Activated CD8-positive, alpha-beta memory T cell treated with anti-CD3 and anti-CD28 coated beads for 24 hours (primary cell): ENCODE measurements at places on chromosomes 6 and 20.

DNA sequence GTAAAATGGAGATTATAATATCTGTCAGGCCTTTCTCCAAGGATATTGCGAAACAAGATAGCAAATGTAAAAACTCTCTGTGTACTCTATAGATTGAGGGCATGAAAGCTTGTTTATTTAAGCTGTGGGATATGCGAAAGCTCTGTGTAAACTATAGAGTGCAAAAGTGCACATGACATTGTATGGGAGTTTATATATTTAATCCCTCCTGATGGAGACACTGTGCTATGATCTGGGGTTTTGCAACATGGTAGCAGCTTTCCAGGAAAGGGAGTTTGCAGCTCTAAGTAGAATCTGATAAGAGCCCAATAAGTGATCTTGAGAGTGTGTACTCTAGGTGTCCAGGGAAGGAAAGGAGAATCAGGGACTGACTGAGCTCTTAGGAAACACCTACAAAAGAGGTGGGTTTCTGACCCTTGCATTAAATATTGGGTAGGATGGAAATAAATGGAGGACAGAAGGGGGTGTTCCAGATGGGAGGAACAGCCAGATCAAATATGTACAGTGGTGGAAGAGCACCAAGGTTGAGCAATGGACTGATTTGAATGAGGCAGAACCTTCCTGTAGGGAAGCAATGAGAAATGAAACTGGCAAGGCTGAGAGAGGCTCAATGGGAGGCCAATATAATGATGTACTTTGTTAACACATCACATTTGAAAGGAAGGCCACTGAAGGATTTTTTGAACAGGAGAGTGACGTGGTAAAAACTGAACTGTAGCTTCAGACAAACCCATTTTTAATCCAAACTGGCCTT lies 450.1 kb downstream of the GJA1 start:
- DNase-seq, result no peak

- no peak for DNase-seq
Measured at GRCh38 chr20:35823937-35824336, 52.1 kb downstream of the PHF20 start.

DNA sequence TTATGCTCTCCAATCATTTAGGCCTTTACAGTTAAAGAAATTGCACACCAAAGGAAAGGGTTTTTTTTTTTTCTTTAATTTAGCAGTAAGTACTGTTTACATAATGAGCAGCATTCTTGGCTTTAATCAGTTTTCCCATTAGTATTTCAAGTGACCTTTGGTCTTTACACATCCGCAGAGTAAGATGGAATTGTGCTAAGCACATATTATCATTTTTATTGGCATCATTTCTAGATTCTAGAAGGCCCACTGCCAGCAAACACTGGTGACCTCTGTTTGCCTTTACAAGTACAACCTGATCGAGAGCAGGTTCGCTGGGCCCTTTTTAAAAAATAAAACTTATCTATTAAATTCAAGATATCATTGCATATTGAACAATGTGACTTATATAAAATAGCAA lies 104.3 kb downstream of the ADGRG6 start:
- DNase-seq, result no peak

DNA sequence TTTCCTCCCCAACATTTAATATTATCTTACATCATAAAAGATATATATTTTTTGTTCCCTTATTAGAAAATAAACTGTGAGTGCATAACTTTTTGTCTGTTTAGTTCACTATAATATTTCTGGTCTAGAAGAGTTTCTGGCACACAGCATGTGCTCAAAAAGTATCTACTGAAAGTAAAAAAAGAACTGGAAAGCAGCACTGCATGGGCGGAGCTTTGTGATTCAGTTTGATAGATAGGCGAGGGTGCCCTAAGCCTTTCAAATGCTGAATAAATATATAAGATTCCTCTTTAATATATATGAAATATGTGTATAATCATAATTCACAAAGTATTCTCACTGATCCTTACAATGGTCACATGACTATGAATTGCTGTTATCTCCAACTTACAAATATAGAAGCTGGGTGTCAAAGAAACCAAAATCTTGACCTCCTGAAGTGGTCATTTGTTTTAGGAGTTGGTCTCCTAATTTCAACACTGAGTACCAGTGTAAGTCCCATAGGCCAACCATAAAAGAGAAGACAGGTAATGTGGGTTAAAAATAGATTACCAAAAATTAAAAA lies 50.8 kb downstream of the OR2B2 start:
- DNase-seq, result no peak

- no peak for DNase-seq
Measured at GRCh38 chr6:110613356-110613755, 136.9 kb upstream of the SLC22A16 start.

GRCh38 chr20:358891-359555 lies 12.1 kb downstream of the NRSN2 start:
- DNase-seq, result no peak

- no peak for DNase-seq
Measured at GRCh38 chr20:3721912-3722311, 9.5 kb upstream of the SIGLEC1 start.

DNA sequence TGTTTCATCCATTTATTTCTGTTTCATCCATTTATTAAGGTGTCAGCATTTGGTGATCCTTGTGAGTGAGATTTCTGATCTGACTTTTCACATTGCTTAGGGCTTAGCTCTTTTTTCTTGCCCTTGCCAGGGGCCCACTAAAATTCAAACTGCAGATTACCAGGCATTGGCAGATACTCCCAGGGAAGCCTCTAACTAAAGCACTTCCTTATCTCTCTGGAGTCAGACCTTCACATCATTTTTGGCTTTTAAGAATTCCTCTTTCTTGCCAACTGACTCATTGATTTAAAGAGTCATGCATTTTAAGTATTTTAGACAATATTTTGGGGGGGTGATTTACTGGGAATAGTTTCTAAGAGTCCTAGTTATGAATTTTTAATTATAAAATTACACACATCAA lies 2.6 kb upstream of the WFDC8 start:
- no peak for DNase-seq

GRCh38 chr6:43791745-43792422 lies 21.9 kb downstream of the VEGFA start:
- DNase-seq, result no peak

- no peak for DNase-seq
Measured at GRCh38 chr6:119449331-119450156, 100.0 kb upstream of the MAN1A1 start.

GRCh38 chr6:6320901-6321300 lies 439 bp upstream of the F13A1 start:
- DNase-seq, result no peak

- no peak for DNase-seq
Measured at GRCh38 chr6:108630050-108630714, 69.5 kb downstream of the FOXO3 start.

- DNase-seq, result no peak
Measured at GRCh38 chr6:44192428-44193041, 24.2 kb upstream of the MYMX start.

GRCh38 chr6:82251942-82252341 lies 4.4 kb upstream of the IBTK start:
- DNase-seq, result no peak

- DNase-seq, result peak; percentile 84
Measured at GRCh38 chr20:60057123-60057865, 99.1 kb downstream of the CDH26 start.

GRCh38 chr6:14807130-14807529 lies 438.7 kb upstream of the JARID2 start:
- DNase-seq, result no peak

DNA sequence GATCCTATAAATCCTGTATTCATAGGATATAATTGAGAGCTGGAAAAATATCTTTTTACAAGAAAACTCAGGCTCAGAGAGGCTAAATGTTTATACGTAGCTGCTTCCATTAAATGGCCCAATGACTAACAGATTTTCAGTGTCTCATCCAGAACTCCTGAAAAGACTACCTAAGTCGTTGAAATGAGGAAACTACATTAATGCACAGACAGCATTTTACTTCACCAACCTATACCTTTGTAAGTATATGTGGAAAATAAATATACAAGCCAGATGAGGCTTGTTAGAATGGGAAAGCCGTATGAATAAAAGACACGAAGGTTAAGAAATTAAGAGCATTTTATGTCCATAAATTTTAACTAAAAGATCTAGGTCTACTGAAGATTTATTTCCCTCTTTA lies 8.4 kb upstream of the SNX14 start:
- DNase-seq, result no peak

DNA sequence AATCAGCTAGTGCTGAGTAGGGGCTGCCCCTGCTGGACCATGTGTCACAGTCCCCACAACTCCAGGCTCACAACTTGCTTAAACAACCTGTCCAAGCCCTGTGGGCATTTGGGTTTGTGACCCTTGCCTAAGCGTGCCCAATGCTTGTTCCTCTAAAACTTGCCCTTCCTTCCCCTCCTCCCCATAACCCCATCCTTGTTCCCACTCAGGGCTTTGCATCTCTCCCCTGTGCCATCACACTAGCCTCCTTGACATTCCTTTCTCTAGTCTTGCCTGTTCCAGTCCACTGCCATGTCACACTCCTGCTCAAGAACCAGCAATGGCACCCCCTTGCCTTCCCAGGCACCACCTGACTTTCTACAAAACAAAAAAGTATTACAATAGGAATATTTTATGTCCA lies 2.3 kb upstream of the DLGAP4 start:
- no peak for DNase-seq

DNA sequence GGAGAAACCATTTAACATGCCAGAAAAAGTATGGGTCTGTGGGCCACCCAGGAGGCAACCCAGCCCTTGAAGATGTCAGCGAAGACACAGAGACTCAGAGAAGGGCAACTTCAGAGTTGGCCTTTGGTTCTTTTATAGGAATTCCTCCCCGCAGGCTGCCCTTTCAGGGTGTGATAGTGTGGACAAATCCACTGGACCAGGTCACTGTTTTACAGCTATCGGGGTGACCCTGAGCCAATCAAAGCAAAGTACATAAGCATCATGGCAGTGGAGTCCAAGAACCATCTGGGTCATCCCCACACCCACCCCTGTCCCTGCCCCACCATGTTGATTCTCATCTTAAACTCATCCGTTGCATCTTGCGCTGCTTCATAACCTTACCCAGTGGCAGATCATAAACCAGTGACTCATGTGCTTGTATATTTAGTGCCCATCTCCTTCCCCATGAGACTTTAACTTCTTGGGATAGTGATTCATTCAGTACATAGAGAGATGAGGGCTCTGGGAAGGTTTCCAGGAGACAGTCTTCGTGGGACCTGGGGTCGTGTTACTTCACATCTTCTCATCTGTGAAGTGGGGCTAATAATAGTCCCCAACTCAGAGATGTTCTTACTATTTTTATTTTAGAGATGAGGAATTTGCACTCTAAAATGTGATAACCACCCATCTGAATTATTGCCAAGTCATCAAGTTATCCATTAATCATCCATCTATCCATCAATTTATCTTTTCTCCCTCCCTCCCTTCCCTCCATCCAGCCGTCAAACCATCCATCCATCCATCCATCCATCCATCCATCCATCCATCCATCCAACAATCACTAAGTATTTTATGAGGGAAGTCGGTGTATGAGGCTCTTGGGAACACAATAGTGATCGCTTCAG lies 51.0 kb downstream of the EDN3 start:
- DNase-seq, result no peak
